ENCODE measurements at places on chromosomes 3 and 15. TPM values are rescaled to one million over a fixed set of nuclear protein-coding genes. Genes with fewer than 3 reads are reported as not detected.

CASR gene
- not detected for total RNA-seq

DGKG gene
- total RNA-seq, result not detected

DNA sequence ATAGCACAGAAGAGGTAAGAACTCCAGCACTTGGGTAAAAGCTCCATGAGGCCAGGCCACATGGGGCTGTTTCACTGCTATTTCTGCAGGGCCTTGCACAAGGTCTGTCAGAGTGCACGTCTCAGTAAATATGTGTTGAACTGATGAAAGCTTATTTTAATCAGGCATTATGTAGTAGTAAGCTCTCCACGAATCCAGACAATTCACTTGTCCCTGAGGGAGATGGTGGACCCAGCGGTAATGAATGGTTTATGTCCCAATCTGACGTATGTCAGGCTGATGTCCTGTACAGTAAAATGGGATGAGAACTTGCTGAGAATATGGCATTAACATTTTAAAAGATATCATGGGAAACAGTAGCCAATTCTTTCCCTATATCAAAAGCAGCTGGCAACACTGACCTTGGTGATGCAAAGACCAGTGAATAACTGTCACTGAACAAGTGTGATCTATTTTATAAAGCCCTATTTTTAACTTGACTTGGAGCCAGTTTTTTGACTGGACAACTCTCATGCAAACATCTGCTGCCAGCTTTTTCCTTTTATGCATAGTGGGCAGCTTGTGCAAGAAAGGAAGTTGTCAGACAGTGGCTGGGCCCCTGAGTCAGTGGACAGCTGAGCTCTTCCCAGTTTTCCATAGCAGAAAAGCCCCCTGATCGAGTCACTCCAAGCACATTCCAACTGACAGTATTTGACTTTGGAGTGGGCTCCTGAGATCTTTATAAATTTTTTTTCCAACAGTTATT lies 519.8 kb upstream of the MDFIC2 start:
- DNase-seq, result no peak

GRCh38 chr3:12489368-12489767 lies 5.1 kb downstream of the TSEN2 start:
- no peak for DNase-seq

DNA sequence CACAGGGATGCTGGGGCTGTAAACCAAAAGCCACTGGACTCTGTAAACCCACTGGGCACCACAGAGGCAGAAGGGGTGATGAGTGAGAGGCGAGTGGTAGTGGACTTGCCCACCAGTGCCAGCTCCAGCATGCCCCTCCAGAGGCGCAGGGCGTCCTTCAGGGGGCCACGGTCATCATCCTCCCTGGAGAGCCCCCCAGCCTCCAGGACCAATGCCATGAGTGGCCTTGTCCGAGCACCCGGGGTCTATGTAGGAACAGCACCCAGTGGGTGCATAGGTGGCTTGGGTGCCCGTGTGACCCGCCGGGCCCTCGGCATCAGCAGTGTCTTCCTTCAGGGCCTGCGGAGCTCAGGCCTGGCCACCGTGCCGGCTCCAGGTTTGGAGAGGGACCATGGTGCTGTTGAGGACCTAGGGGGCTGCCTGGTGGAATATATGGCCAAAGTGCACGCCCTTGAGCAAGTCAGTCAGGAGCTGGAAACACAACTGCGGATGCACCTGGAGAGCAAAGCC lies at the start of gene BFSP2:
BFSP2 (plus strand) TSS at position 51 of the 510 bp plus-strand sequence; CDS start at position 79, 28 bp downstream.
- no peak for DNase-seq
